Epithelial cell of umbilical artery (primary cell): ENCODE measurements at places on chromosomes 7 and 10. TPM values are rescaled to one million over a fixed set of nuclear protein-coding genes. Genes with fewer than 3 reads are reported as not detected.

TRIM50 gene
- not detected in 2 replicates for total RNA-seq

WNT8B gene
- not detected in 2 replicates for total RNA-seq

TMEM213 gene
- not detected in 2 replicates for total RNA-seq

PNLIPRP2 gene
- total RNA-seq: not detected in 2 replicates

AKR1C3 gene
- 27.1 and 47.7 TPM in 2 replicates for total RNA-seq
